ENCODE measurements at places on chromosomes 5 and 9. TPM values are rescaled to one million over a fixed set of nuclear protein-coding genes. Genes with fewer than 3 reads are reported as not detected.

The TOR4A gene
- 28.9 TPM for total RNA-seq

The AIF1L gene
- 64.6 TPM for total RNA-seq

The KIF20A gene
- total RNA-seq: 125 TPM

The MLANA gene
- not detected for total RNA-seq

The SCAMP1 gene
- total RNA-seq: 66.7 TPM

The ACOT12 gene
- total RNA-seq: 0.13 TPM

The IGIP gene
- 4.6 TPM for total RNA-seq
